ENCODE measurements at places on chromosomes 3 and 15.
A peak's percentile ranks its signal among the peaks of the same experiment; 100 is the strongest.

GRCh38 chr3:19221081-19221480 lies 72.8 kb downstream of the KCNH8 start:
- no peak overlapping the region for H3K27ac ChIP-seq
- DNase-seq, result no peak
- H3K4me1 ChIP-seq, result no peaks in the 10 kb centered on the region
- no peaks in the 10 kb centered on the region for H3K36me3 ChIP-seq
- no peaks in the 10 kb centered on the region for H3K27me3 ChIP-seq

DNA sequence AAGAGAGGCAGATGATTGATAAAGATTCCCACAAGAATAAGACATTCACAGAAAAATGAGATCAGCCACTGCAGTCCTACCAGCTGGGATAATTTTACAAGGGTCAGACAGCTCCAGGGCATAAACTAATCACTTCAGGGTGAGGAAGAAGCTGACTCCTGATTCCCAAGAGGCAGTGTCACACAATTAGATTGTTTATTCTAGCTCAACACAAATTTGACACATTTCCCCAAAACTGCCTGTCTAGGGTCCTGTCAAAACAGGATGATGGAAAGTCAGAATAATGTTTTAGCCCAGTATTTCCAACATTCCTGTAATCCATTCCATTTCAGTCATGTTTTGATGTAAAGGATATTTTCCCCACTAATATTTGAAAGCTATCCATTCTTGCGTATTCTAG lies 110.8 kb downstream of the TNIK start:
- H3K4me3 ChIP-seq, result no peak overlapping the region
- no peaks in the 10 kb centered on the region for H3K27me3 ChIP-seq
- no peak overlapping the region for H3K27ac ChIP-seq
- H3K36me3 ChIP-seq, result no peaks in the 10 kb centered on the region
- no peaks in the 10 kb centered on the region for H3K4me1 ChIP-seq

- H3K4me3 ChIP-seq, result no peak overlapping the region
- DNase-seq, result no peak
- no peaks in the 10 kb centered on the region for H3K4me1 ChIP-seq
- H3K27me3 ChIP-seq, result no peaks in the 10 kb centered on the region
- H3K27ac ChIP-seq, result no peak overlapping the region
Measured at GRCh38 chr3:196662033-196662432, 22.5 kb downstream of the NRROS start.

DNA sequence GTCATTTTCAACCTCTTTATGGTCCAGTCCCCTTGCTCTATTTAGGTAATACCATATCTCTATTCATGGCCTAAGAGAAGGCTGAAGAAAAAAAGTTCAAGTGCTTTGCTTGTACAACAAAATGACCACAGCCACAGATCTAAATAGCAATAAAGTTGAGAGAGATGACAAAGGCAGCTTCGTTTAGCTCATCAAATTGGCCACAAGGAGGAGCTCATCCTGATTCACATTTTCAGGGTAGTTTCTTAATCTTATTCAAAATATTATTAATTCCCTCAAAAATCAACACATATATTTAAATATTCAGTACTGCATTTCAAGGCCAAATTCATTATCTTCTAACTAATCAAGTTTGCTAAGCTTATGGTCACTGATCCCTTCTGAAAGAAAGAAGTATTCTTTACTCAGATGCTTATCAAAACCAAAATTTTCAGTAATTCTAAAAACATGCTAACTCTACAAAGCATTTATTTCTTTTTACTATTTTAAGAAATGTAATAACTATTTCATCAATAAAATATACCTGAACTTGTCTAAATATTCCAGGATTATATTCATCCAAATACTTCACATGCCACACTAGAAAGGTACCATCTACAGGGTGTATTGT lies 85.5 kb downstream of the DMXL2 start:
- no peaks in the 10 kb centered on the region for H3K27me3 ChIP-seq
- no peak overlapping the region for H3K27ac ChIP-seq
- no peak overlapping the region for H3K4me3 ChIP-seq
- DNase-seq, result no peak
- H3K4me1 ChIP-seq, result no peaks in the 10 kb centered on the region

DNA sequence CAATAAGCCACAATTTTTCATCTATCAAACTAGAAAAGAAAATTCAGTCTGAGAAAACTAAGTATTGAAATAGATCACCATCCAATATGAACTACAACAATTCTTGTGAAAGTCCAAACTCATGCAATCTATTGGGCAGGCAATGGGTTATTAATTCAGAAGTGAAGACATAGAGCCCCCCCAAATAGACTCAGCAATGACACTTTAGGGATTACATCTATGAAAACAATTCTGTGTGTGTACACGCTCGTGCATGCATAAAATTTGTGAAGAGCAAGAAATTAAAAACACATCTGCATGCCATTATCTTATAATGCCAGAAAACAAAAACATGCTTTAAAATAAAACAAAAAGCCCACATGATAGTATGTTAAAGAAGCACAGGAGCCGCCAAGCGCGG lies 151.3 kb downstream of the NR1I2 start:
- no peaks in the 10 kb centered on the region for H3K27me3 ChIP-seq
- no peak overlapping the region for H3K4me3 ChIP-seq
- H3K27ac ChIP-seq, result no peak overlapping the region
- H3K36me3 ChIP-seq, result no peaks in the 10 kb centered on the region

- no peak overlapping the region for H3K4me3 ChIP-seq
- DNase-seq, result no peak
- H3K27me3 ChIP-seq, result no peaks in the 10 kb centered on the region
Measured at GRCh38 chr3:121493431-121493830, 52.4 kb downstream of the POLQ start.

DNA sequence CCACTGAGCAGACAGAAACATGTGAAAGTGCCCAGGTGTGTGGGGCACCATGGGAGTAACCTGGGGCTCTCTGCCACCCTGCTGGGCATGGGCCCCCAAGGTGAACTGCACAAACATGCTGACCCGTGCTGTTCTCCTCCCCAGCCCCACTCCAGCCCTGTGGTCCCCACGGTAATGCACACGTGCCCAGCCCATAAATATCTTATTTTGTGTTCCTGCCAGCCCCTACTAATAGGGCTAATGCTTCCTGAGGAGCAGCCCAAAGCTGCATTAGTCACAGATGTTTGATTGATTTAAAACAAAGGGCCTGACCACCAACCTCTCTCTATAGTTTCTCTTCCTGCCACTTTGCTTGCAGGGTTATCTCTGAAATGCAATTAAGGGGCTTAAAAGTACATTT lies 95.4 kb downstream of the ABHD5 start:
- no peak overlapping the region for H3K27ac ChIP-seq
- H3K4me1 ChIP-seq, result no peaks in the 10 kb centered on the region
- H3K36me3 ChIP-seq, result no peaks in the 10 kb centered on the region
- no peak for DNase-seq
- no peak overlapping the region for H3K4me3 ChIP-seq
- no peaks in the 10 kb centered on the region for H3K27me3 ChIP-seq

DNA sequence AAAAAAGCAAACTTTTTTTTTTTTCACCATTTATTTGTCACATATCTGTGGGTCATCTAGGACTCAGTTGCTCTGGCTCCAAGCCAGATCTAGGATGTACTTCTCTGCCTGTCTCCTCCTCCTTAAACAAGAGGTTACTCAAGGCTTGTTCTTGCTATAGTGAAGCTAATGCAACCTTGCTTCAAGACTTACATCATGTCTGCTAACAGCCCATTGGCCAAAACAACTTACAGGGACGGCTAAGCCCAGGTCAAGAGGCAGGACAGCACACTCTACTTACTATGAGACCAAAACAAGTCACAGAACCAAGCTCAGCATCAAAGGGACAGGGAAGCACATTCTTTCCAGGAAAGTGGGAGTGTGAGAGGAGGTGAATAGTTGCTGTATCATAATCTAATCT lies 123.8 kb upstream of the BNIP2 start:
- H3K27me3 ChIP-seq, result no peaks in the 10 kb centered on the region
- no peaks in the 10 kb centered on the region for H3K36me3 ChIP-seq
- no peak overlapping the region for H3K4me3 ChIP-seq

GRCh38 chr3:55888282-55888885 lies 401.3 kb upstream of the WNT5A start:
- no peak for DNase-seq
- H3K4me1 ChIP-seq, result no peaks in the 10 kb centered on the region
- H3K36me3 ChIP-seq, result no peaks in the 10 kb centered on the region
- H3K27ac ChIP-seq, result no peak overlapping the region
- H3K27me3 ChIP-seq, result no peaks in the 10 kb centered on the region

DNA sequence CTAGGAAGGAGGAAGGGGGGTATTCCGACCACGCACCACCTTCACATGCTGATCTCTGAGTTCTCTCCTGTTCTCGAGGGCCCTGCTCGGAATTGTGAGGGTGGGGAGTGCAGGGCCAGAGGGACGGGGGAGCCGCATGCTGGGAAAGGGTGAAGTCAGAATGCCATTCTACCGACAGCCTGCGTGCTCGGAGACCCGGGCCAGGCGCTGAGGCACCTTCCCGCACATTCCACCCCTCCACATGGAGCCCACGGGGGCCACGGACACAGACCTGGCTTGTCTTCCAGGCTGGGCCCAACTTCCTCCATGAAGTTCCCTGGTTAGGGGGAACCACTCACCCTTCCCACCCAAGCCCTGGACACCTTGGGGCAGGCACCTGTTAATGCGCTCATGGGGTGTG lies 28.7 kb upstream of the PIGZ start:
- H3K27ac ChIP-seq, result no peak overlapping the region
- no peak overlapping the region for H3K4me3 ChIP-seq

DNA sequence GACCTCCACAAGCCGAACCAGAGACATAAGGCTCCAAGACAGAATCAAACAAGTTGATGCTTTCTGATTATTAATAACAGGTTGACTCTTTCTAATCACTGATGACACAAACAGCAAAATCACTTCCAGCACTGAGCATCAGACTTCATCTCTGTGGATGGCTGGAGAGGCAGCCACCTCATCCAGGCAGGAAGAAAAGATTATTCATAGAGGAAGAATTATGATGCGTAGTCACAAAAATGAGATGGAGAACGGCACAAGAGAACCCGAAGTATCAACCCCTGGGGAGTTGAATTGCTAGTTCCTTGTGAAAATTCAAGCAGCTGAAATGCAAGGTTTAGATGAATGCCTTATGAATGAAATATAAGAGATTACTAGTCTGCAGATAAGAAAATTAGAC lies 49.9 kb upstream of the LMCD1 start:
- H3K27me3 ChIP-seq, result no peaks in the 10 kb centered on the region
- peak overlapping the region; percentile 97 for H3K27ac ChIP-seq
- no peaks in the 10 kb centered on the region for H3K36me3 ChIP-seq
- no peak overlapping the region for H3K4me3 ChIP-seq

DNA sequence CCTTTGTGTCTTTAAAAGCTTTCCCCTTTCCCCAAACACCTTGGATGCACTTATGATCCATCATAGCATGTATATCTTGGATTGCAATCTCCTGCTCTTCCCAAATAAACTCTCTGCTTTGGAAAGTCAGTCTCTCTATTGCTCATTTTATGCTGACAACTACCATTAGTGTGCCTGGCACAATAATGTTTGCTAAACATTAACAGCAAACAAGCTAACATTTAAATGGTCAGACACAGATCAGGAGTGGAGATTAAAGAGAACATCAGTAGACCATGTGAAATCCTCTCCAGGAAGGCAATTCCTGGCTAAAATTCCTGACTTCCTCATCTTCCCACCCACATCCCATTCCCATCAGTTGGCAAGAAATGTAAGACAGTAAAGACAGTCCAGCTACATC lies 44.3 kb upstream of the EIF1B start:
- H3K27me3 ChIP-seq, result no peaks in the 10 kb centered on the region
- no peak for DNase-seq
- H3K4me3 ChIP-seq, result no peak overlapping the region
- H3K36me3 ChIP-seq, result no peaks in the 10 kb centered on the region
- H3K27ac ChIP-seq, result no peak overlapping the region

- no peak overlapping the region for H3K27ac ChIP-seq
- DNase-seq, result no peak
- H3K27me3 ChIP-seq, result no peaks in the 10 kb centered on the region
- no peaks in the 10 kb centered on the region for H3K36me3 ChIP-seq
Measured at GRCh38 chr15:58701376-58701775, 48.1 kb downstream of the ADAM10 start.

DNA sequence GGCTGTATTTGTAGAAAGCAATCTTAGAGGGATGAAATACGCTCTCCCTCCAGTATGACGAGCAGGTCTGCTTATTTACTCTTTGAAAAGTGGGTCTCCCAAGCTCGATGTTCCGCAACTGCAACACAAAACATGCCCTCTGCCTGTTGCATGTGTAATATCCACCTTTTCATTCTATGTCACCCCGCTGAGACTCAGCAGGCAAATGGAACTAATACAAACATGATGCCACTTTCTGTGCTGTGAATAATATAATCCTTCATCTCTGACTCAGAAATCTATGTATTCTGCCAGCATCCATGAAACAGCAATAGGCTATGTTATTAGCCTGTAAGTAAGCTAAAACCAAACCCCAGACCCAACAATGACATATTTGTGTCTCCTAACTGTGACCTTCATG lies 200.8 kb upstream of the TMCO5A start:
- no peak overlapping the region for H3K4me3 ChIP-seq
- DNase-seq, result no peak
- H3K36me3 ChIP-seq, result no peaks in the 10 kb centered on the region
- no peak overlapping the region for H3K27ac ChIP-seq

DNA sequence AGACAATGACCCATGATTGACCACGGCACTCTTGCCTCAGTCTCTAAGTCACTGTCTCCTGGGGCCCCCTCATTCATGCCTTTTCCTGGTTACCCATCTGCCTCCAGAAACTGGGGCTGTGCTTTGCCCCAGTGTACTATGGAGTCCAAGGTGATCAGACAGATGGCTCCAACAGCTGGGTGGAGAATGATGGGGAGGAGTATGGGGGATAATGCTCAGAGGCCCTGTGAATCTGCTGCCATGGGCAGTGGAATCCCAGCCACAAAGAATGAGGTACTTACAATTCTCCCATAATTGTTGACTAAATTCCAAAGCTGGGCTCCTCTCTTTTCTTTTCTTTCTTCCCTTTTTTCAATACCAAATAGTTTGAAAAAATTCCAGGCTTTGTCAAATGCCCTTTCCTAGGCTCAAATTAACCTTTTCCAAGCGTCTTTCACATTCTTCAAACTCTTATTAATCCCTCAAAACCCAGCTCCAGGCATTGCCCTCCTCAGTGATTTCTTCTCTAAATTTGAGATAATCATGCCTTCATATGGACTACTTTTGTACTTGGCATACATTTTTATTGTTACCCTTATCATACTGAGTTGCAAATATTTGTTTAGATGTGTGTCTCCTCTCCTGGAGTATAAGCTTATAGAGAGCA lies 148.5 kb upstream of the ICE2 start:
- DNase-seq, result no peak
- no peaks in the 10 kb centered on the region for H3K4me1 ChIP-seq
